ENCODE measurements at places on chromosomes 11 and 22.

DNA sequence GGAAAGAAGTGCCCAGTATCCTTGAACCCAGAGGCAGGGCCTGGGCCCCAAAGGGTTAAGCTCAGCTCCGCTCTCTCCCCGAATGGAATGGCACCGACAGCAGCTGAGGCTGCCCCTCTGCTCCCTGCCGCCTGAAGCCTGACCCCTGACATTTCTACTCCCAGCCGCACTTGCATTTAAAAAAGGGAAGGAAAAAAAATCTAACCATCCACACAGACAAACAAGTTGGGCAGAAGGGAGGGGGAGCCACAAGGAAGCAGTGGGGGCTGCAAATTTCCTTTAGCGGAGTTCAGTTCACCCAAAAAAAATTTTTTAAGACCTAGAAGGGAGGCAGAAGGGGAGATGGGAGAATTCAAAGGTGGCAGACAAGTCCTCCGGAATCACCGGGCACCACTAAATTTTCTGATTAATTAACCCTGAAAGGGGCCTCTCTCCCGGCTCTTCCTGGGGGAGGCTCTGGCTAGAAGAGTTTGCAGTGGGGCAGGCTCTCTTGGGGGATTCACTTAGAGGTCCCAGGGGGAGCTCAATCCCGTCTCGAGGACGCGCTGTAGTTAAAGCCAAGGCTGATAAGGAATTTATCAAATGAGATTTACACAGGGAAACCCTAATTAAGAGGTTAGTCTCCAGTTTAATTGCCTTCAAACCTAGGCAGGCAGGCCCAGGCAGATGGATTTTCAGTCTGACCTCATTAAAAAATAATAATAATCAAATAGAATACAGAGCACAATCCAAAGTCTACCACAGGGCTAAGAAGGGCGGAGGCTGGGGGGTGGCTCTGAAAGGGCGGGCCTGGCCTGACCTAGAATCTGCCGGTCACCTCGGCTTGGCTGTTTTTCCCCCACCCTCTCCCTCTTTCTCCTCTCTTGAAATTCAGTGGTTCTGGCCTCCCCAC, 25.6 kb downstream of the MN1 start:
- no peak for DNase-seq

- no peak for DNase-seq
Measured at GRCh38 chr11:49405743-49406142, 197.3 kb upstream of the FOLH1 start.

DNA sequence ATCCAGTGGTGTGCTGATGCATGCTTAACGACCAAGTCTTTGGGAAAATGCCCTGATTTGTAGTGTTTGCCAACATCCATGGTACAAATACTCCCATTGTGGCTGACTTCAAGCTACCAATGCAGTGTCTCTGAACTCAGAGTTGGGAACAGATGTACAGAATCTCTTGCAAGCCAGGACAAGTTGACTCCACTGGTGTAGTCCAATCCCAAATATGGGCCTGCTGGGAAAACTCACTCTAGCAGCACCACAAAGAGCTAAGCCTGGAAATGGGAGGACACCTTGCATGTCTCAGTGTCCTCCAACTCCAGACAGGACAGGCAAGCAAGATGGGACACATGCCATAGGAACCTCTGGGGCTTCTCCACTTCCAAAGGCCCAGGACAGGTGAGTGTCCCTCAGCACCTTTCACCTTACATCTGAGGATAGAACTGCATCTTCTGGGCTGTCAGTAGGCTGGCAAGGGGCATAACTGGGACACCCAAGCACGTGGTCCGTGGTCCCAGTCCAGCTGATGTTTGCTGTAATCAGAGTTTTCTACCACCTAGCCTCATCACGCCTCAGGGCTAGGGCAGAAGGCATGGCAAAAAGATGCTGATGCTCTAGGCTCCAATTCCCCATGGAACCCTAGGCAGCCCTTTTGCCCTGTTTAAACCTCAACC, 6.5 kb downstream of the LMO1 start:
- no peak for DNase-seq

- DNase-seq: no peak
Measured at GRCh38 chr11:8830641-8831040, 80.3 kb upstream of the AKIP1 start.

GRCh38 chr11:1573903-1574237, 1.8 kb upstream of the DUSP8 start:
- no peak for DNase-seq

DNA sequence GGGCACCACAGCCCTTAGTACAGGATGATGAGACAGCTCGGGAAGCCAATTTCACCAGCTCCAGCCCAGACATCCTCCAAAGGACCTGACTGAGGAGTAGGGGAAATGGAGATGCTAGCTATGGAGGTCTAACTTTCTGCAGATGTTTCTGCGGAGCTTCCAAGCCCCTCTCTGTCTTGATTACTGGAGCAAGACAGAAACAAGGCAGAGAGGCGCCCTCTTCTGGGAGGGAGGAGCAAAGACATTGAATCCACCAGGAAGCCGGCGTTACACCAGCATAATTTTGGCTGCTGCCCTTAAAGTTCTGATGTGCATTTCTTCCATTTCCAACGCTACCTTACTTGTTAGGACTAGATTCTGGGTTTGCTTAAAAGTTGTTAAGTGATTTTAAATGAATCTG, 107.3 kb upstream of the HSD17B12 start:
- DNase-seq: no peak

DNA sequence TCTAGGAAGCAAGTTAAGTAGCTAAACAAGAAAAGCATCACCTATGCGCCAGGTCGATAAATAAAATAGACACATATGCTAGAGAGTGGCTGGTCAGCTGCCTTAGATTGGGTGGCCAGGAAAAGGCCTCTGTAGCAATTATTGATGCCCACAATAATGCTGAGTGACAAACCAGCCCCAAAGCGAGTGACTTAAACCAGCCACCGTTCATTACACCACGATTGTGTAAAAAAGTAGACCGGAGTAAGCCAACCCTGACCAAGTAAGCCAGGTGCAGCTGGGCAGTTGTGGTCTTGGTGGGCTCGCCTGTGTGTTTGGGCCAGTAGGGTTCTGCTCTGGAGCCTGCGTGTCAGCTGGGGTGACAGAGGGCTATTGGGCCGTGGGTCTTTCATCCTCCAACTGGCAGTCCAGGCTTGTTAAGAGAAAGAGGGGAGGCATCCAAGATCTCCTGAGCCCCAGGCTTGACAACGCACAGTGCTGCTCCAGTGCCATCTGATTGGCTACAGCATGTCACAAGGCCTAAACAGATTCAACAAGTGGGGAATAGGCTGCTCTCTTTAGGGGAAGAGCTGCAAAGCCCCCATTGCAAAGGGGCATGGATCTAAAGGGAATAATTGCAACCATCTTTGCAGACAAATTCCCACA, 100.4 kb upstream of the PARVA start:
- no peak for DNase-seq

DNA sequence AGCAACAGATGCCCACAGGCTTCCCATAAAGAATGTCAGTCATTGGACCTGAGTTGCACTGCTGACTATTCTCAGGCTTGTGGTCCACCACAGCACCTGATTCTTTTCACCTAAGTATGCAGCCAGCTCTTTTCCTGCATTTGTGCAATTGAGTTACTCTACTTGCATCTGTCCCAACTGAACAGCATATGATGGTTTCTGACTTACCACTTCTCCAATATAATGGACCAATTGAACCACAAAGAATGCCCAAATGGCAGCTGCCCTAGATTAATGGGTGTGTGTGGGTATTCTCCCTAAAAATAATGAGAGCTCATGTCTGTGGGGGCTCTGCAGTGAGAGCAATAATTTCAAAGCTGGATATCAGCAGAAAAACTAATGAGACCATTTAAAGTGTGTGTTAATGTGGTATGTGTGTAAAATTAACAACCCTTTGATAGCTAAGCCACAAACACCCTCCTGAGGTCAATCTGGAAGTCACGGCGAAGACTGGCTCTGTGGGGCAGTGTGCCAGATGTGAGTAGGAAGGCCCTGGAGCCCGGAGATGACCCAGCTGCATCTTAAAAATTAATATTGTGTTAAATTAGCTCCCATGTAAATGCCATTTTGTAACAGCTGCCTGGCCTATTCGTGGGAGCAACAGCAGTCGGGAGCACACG, 43.8 kb downstream of the SC5D start:
- DNase-seq: no peak
